Right cardiac atrium (tissue), 5 donors: ENCODE measurements at places on chromosomes 5 and 9.
A peak's percentile ranks its signal among the peaks of the same experiment; 100 is the strongest.

GRCh38 chr5:95857185-95857945 is 34.8 kb upstream of the GLRX start:
- peak; percentile 96 for DNase-seq

- DNase-seq, result no peak
Measured at GRCh38 chr5:135697251-135697958, 118.6 kb upstream of the CXCL14 start.

- DNase-seq, result no peak
Measured at GRCh38 chr9:90167914-90168313, 474.7 kb downstream of the DIRAS2 start.

- no peak for DNase-seq
Measured at GRCh38 chr5:95969651-95970358, 8.2 kb upstream of the ELL2 start.

DNA sequence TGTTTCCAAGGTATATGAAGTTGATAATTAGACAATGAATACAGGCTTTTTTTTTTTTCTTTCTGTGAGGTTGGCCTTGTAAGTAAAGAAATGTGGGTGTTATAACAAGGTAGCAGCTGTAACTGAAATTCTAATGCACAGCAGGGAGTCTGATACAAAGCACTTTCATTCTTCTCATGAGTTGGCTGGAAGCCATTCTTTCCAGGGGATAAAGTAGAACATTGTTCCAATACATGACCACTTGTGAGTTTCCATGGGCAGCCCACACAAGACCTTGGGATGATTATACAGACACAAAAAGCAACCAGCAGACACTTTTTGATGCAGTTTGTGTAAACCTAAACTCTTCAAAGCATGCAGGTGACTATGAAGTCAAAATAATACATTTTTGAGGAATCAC is 1785.9 kb upstream of the WWC1 start:
- DNase-seq, result no peak

GRCh38 chr5:148665431-148665830 is 11.1 kb upstream of the HTR4 start:
- no peak for DNase-seq

- no peak for DNase-seq
Measured at GRCh38 chr9:90306158-90306557, 336.5 kb downstream of the DIRAS2 start.

GRCh38 chr5:156221816-156222215 is 105.1 kb upstream of the SGCD start:
- no peak for DNase-seq
